ENCODE measurements at places on chromosomes 7 and 10. TPM values are rescaled to one million over a fixed set of nuclear protein-coding genes. Genes with fewer than 3 reads are reported as not detected.

- no peak overlapping the region for H3K27ac ChIP-seq
- H3K4me3 ChIP-seq, result no peak overlapping the region
- H3K4me1 ChIP-seq, result no peaks in the 10 kb centered on the region
- H3K36me3 ChIP-seq, result no peaks in the 10 kb centered on the region
- no peaks in the 10 kb centered on the region for H3K27me3 ChIP-seq
- DNase-seq, result no peak
These were observed 159.6 kb upstream of the IGFBP3 start for GRCh38 chr7:46080595-46081159.

DNA sequence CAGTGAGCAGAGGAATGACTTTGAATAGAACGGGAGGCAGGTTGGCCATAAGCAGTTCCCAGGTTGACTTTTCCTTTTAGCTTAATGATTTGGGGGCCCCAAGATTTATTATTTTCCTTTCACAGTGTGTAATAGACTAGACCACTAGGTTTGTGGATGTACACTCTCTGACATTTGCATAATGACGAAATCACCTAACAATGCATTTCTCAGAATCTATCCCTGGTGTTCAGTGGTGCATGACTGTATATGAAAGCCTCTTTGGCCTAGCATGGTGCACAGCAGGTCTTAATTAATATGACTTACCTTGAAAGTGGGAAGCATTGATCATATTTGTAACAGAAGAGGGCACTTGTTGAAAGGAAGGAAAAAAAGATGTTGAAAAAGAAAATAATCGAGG is 761.9 kb downstream of the TYW1 start:
- H3K4me3 ChIP-seq, result no peak overlapping the region
- H3K27me3 ChIP-seq, result no peaks in the 10 kb centered on the region
- H3K36me3 ChIP-seq, result no peaks in the 10 kb centered on the region
- H3K4me1 ChIP-seq, result no peaks in the 10 kb centered on the region
- H3K27ac ChIP-seq, result no peak overlapping the region

GRCh38 chr10:1242975-1243374 is 186.8 kb downstream of the WDR37 start:
- H3K27me3 ChIP-seq, result no peaks in the 10 kb centered on the region
- H3K27ac ChIP-seq, result no peak overlapping the region
- no peak for DNase-seq
- H3K4me1 ChIP-seq, result no peaks in the 10 kb centered on the region

GRCh38 chr10:32948451-32948850 is 9.6 kb downstream of the ITGB1 start:
- no peak overlapping the region for H3K4me3 ChIP-seq
- no peak for DNase-seq
- no peaks in the 10 kb centered on the region for H3K36me3 ChIP-seq
- peaks cover 93% of the 10 kb centered on the region for H3K4me1 ChIP-seq
- peak overlapping the region; percentile 1 for H3K27ac ChIP-seq

GRCh38 chr10:81303656-81304055 is 571.3 kb upstream of the NRG3 start:
- no peak for DNase-seq
- no peaks in the 10 kb centered on the region for H3K4me1 ChIP-seq
- H3K27me3 ChIP-seq, result no peaks in the 10 kb centered on the region
- H3K36me3 ChIP-seq, result no peaks in the 10 kb centered on the region
- H3K27ac ChIP-seq, result no peak overlapping the region
- H3K4me3 ChIP-seq, result no peak overlapping the region

DNA sequence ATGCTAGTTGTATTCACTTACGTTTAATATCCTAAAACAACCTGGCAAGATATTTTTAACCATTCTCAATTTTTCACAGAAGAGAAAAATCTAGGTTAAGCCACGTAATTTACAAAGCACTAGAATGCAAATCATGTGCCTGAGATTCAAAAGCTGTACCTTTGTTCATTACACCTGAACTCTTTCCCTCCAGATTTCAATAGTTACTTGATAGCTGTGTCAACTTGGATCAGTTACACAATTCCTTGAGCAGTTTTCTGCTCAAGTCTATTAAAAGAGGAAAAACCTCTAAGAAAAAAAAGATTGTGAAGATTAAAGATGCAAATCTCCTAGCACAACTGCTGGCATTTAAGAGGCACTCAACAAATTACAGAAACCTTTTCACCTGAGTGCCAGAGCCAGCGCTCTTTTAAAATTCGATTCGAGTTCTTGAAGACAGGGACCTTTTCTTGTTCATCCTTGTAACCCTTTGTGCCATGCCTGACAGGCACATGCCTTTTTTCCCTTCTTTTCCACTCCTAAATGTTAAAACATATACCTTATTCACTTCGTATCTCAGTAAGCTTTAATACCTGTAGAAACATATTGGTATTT is 886 bp downstream of the NSUN6 start:
- no peak overlapping the region for H3K27ac ChIP-seq
- no peaks in the 10 kb centered on the region for H3K36me3 ChIP-seq
- DNase-seq, result no peak
- H3K4me3 ChIP-seq, result peak overlapping the region; percentile 53
- no peaks in the 10 kb centered on the region for H3K27me3 ChIP-seq

Gene OIT3
- total RNA-seq, result not detected

Gene LIPN
- total RNA-seq, result not detected

All from sigmoid colon (tissue), 7 donors.